Esophagus mucosa (tissue), 1 donor: ENCODE measurements at places on chromosomes 1 and 21. TPM values are rescaled to one million over a fixed set of nuclear protein-coding genes. Genes with fewer than 3 reads are reported as not detected.
A peak's percentile ranks its signal among the peaks of the same experiment; 100 is the strongest.

- ATAC-seq = peak; percentile 24
Observed at GRCh38 chr1:152052606-152053005, 15.8 kb upstream of the S100A11 start.

DNA sequence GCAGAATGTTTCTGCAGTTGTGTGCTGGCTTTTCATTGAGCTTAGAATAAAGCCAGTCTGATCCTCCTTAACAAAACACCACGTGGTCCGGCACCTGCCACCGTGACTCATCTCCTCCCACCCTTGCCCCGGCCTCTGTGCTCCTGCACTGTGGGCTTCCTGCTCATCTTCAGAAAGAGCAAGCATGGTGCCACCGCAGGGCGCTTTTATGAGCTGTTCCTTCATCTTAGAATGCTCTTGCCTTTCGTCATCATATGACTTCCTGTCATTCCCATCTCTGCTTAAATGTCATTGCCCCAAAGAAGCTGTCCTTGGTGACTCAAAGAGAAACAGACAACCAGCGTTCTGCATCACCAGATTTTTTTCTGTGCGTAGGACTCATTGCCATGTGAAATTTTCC is 117.8 kb downstream of the HHAT start:
- peak; percentile 22 for ATAC-seq

DNA sequence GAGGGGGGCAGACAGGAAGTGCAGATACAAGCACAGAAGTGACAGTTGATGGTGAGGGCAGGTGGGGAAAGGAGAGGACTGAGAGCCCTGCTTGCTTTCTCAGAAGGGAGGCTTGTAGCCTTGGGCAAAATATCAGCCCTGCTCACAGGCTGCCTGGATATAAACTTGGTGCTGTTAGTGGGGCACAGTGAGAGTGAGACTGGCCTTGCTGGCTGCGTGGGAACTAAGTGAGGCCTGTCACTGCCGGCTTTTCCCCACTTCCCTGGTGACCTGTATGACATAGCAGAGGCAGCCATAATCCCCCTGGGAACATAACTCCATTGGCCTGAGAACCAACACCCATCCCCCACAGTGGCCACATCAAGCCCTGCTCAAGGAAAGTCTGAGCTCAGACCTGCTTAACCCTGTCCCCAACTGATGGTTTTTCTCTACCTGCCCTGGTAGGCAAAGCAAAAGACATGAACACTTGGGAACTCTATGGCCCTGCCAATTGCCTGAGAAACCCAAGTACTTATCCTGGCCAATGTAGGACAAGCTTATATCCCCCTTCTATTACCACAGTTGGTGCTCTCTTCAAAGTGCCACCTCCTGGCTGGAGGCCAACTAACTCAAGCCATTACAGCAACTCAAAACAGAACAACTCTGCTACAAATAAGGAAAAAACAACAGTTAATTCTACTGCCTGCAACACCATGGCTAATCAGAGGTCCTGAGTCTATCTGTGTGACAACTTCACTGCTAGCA is 472.7 kb downstream of the PLPP3 start:
- no peak for ATAC-seq

DNA sequence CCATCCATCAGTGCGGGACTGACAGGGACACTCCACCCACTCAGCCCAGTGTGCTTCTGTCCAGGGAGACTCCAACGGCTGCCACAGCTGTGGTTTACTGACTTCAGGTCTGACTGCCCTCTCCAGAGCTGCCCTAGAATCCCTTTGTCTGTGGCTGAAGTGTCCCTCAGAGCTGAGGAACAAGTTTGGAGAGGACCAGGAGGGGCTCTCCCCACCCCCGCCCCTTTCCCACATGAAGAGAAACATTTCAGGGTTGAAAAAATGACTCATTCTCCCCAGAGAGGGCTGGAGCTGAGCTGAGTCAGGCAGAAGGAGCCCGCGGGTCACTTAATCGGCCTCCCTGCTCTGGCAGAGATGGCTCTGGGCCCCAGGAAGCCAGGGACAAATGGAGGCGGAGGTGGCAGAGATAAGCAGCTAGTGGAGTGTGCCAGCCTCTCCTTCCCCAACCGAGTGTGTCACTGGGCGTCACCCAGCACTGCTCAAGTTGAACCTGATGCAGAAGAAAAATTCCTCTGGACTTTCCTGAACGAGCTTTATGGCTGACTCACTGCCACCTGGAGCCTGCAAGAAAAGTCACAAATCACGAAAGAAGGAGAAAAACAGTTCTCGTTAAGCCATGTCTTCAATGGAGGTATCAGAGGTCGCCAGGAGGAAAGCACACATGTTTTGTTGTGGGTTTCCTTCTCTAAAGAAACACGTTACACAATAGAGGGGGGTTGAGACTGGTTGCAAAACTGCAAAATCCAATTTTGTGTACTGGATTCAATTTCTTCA is 34.3 kb upstream of the ECE1 start:
- ATAC-seq = peak; percentile 82

- no peak for ATAC-seq
Observed at GRCh38 chr1:113850127-113850796, 21.2 kb downstream of the PTPN22 start.

GRCh38 chr1:7754234-7754633 is 16.9 kb upstream of the VAMP3 start:
- no peak for ATAC-seq

- ATAC-seq = no peak
Observed at GRCh38 chr1:186042230-186042629, 308.0 kb downstream of the HMCN1 start.

DNA sequence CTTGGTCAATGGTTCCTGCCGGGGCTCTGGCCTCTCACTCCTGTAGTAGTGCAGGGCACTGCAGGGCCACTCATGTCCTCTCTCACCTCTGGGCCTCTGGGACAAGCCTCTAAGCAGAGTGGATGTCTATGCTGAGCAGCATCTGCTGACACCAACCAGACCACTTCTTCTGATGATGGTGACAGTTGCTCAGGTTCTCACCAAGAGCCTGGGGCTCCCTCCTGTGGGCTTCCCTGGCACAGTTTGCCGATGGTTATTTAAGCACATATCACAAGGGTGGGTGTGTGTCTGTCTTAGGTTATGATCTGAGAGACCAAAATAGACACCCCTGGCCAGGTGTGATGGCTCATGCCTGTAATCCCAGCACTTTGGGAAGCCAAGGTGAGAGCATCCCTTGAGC is 17.4 kb upstream of the GPR137B start:
- ATAC-seq = no peak

DNA sequence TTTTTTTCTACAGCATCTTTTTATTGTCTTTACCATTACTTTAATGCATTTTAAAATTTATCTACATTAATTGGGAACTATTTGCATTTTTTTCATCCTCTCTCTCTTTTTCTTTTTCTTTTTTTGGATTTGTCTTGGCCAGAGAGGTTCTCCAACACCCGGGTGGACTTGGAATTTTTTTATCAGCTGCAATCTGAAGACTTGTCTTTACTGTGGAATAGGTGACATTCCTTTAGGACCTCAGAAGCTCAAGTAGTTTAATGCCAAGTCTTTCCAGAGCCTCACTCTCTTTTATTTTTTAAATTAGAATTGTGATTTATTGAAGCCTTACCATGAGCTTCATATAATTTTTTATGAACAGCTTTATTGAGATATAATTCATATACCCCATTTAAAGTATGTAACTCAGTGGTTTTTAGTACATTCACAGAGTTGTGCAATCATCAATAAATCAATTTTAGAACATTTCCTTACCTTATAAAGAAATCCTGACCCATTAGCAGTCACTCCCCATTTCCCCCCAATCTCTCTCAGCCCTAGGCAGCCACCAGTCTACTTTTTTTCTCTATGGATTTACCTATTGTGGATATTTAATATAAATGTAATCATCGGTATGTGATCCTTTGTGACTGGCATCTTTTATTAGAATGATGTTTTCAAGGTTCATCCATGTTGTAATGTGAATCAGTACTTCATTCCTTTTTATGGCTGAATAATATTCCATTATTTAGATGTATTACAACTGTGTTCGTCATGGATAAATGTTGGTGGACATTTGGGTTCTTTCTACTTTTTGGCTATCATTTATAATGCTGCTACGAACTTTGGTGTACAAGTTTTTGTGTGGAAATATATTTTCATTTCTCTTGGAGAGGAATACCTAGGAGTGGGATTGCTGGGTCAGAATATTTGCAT is 6.2 kb downstream of the TUFT1 start:
- no peak for ATAC-seq

GRCh38 chr21:25788677-25789076 is 53.9 kb downstream of the GABPA start:
- no peak for ATAC-seq

GRCh38 chr1:209561532-209561931 is 22.0 kb upstream of the CAMK1G start:
- ATAC-seq = no peak

DNA sequence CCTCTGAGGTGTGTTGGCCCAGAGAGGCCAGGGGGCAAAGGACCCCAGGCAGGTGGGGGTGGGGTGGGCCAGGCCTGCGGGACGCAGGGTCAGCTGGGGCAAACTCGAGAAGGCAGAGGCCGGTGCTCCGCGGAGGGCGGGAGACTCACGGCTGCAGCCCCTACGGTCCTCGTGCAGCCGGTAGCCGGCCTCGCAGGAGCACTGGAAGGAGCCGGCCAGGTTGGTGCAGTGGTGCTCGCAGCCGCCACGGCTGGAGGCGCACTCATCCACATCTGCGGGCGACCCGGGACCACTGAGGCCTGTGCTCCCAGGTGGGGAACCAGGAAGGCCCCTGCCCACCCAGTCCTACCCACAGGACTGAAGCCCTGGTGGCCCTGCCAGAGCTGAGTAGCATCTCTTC is 55.3 kb downstream of the ARHGEF16 start:
- ATAC-seq = no peak

DNA sequence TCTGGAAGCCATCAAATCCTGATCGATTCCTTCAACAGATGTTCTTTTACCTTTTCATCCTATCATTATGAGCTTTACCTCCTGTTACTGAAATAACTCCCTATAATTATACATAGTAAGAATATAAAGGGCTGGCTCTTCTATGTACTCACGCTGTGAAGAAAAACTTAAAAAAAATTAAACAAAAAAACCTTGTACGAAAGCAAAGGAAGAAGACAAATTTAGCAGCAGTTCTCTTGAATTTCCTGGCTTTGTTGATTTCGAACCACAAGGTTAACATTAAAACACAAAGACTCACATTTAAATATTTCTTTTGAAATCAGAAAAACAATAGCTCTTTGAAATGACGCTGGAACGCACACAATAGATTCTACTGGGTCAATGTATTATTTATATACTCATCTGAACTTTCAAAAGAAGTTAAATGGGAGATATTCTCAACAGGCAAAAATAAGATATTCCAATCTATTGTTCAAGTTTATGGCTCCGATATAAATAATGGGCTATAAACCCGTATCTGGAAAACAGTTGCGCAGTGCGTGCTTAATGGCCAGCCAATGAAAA is 13.6 kb upstream of the SPEN start:
- no peak for ATAC-seq

GRCh38 chr1:246279402-246279801 is 227.7 kb downstream of the SMYD3 start:
- ATAC-seq = no peak

GRCh38 chr1:196312739-196313138 is 295.5 kb downstream of the KCNT2 start:
- ATAC-seq = no peak

- no peak for ATAC-seq
Observed at GRCh38 chr1:41709331-41709730, 209.4 kb downstream of the HIVEP3 start.

GRCh38 chr1:203491664-203492063 is 2.3 kb upstream of the OPTC start:
- no peak for ATAC-seq

DNA sequence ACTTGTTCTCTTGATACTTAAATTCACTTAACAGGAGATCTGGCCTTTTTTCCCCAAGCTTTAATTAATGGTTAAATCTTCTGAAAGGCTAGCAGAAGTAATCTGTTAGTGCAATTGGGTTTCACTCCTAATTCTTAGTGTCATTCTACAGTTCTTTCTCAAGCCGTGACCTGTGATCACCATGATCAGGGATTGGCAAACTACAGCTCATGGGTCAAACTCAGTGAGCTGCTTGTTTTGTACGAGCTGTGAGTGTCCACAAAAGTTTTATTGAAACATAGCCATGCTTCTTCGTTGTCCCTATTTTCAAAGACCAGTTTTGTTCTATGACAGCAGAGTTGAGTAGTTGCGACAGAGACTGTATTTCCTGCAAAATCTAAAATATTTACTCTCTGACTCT is 109.4 kb upstream of the KCNJ15 start:
- no peak for ATAC-seq

GRCh38 chr21:29078869-29079767 is 5.7 kb upstream of the CCT8 start:
- ATAC-seq = no peak

- ATAC-seq = peak; percentile 61
Observed at GRCh38 chr1:36300526-36300925, 5.6 kb upstream of the SH3D21 start.

- no peak for ATAC-seq
Observed at GRCh38 chr1:183723571-183723970, 70.5 kb upstream of the APOBEC4 start.

DNA sequence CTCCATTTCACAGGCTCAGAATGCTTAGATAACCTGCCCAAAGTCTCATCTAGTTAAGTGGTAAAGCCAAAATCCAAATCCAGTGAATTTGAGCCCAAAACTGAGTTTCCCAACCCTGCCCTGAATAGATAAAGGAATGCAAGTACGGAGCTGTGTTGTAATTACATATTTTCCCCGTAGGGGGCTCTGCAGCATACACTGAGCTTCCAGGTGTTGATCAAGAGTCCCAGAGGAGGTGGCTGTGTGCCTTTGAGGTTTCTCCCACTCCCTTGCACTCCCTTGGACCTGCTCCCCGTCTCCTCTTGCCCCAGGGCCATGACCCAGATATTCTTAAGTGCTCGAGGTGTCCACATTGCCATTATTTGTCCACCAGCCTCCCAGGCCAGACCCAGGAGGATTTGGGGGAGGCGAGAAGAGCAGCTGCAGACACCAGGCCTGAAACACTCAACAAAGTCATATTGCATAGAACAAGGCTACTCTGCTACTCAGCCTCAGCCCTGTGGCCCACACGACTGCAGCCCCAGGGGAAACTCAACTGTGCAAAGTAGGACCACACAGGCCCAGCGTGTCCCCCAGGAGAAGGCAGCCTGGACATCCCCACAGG is 18.4 kb upstream of the LY9 start:
- peak; percentile 55 for ATAC-seq

GRCh38 chr1:82048596-82048995 is 247.9 kb downstream of the ADGRL2 start:
- no peak for ATAC-seq

- ATAC-seq = no peak
Observed at GRCh38 chr21:28550057-28550825, 442.4 kb downstream of the LTN1 start.

- ATAC-seq = no peak
Observed at GRCh38 chr1:114108751-114109255, 44.9 kb downstream of the SYT6 start.

- no peak for ATAC-seq
Observed at GRCh38 chr21:42692688-42693087, 39.3 kb downstream of the PDE9A start.

NBPF12 gene
- 4.7 TPM for total RNA-seq

GIPC2 gene
- total RNA-seq = 1.8 TPM

RIPPLY3 gene
- not detected for total RNA-seq

EFNA1 gene
- total RNA-seq = 40.9 TPM

KAZN gene
- 33.9 TPM for total RNA-seq

PGBD5 gene
- total RNA-seq = 6.4 TPM

EVI5 gene
- total RNA-seq = 10.3 TPM

CCDC17 gene
- total RNA-seq = 2.5 TPM

ZSWIM5 gene
- total RNA-seq = 0.56 TPM

PRPF38A gene
- 38.1 TPM for total RNA-seq
